CD4-positive, alpha-beta T cell treated with Interleukin-12 subunit alpha and Interleukin-12 subunit beta, for 1 hour (primary cell): ENCODE measurements at places on chromosomes 2 and 18.

DNA sequence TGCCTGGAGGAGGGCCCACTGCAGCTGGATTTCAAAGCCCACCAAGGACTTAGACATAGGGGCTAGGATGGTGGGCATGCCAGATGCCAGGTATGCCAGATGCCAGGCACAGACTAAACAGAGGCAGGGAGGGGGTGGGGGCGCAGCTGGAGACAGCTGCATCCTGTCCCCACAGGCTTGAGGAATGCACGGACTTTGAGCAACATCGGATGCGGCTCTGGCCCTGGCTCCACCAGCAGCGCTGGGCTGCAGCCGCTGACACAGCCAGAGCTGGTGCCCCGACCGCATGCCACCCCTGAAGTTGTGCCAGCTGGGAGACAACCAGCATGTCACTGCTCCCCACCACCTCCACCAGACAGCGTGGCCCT lies 39.5 kb downstream of the AQP12A start:
- DNase-seq, result no peak

DNA sequence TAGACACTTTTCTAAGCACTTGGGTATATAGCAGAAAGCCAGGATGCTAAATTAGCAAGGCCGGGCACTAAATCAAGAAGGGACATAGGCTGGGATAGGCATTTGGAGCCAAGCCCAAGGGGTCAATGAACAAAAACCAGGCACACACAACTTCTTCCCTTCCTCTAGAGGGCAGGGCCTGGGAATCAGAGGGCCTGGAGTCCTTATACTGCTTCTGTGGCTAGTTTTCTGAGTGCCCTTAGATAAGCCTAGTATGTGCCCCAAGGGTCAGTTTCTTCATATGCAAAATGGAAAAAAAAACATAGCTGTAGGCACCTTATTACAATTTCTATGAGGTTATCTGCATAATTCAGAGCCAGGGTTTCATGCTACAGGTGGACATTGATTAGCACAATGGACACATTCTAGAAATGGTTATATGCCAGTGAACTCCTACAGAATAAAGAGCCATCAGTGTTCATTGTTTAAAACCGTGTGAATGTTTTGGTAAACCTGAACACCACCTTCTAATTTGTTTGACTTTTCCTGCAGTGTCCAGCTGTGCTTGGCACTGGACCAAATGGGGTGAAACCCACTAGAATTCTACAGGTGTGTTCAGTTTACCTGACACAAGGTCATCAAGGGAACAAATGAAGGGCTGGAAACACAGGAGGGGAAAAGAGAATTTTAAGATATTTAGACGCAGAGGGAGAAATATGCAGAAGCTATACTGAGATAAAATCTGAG lies 49.6 kb downstream of the PAX8 start:
- DNase-seq, result no peak

DNA sequence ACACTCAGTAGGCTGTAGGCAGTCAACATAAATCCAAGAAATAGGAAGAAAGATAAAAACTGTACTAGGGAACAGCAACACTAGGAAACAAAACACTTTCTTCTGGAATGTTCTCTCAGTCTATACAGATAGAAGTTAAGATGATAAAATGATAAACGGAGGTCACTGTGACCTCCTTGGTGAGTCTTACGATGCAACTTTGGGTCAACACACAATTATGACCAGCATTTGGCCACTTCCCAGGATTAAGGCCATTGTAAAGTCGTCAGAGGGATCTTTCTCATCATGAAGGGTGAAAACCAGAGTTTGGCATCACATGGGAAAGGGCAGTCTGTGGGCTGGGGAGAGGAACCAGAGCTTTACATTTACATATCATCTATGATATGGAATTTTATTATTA lies 33.4 kb downstream of the LAMA3 start:
- no peak for DNase-seq

GRCh38 chr2:68974946-68975665 lies 670 bp downstream of the GKN1 start:
- DNase-seq, result no peak

GRCh38 chr2:40095000-40095399 lies 315.9 kb upstream of the THUMPD2 start:
- no peak for DNase-seq

DNA sequence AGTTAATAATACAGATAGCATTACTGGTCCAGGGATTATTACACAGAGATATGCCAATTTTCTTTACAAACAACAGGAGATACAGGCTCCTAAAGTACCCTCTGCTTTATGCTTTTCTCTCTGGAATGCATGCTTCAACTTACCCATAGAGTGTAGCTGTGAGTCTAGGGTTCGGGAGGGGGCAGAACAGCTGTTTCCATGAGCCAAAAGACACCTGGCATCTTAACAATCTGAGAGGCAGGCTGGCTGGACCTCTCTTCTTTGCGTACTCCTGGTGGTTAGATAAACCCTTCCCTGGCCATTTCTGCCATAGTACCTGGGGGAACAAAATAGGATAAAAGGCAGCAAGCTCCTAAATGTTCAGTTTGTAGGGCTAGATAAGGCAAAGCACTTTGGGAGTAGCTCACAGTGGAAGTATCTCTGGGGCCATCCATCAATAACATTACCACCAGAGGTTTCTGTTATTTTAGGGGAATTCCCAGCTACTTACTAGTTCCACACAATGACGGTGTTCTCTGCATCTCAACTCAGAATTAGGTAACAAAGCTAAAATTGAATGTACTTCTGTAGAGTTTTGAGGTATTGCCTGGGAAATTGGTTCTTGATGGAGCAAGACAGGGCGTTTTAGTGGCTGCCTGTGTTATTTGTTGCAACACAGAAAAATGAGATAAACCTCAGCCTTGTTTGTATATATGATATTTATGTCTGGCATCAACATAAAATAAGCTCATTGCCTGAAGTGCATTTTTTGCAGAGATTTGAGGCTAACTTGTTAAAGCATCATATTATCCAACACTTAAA lies 6.2 kb upstream of the CCDC85A start:
- DNase-seq, result no peak

GRCh38 chr18:46891742-46892214 lies 25.5 kb downstream of the PIAS2 start:
- no peak for DNase-seq

GRCh38 chr2:39871291-39871761 lies 92.3 kb upstream of the THUMPD2 start:
- DNase-seq, result no peak

DNA sequence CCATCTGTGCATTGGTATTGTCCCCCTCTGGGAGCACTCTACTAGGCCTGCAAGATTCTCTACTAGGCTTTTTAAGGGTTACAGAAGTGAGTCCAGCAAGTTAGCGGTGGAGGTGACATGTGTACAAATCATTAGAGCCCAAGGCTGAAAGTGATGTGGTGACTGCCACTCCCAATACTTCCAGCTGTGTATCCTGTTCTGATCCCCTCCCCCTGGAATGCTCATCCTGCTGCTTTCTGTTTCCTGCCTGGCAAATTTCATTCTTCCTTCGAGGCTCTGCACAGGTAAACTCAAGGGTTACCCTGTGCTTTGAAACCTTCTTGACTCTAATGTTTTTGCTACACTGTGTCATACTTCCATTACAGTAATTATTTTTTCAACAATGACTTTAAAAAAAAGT lies 258.5 kb upstream of the REV1 start:
- no peak for DNase-seq

DNA sequence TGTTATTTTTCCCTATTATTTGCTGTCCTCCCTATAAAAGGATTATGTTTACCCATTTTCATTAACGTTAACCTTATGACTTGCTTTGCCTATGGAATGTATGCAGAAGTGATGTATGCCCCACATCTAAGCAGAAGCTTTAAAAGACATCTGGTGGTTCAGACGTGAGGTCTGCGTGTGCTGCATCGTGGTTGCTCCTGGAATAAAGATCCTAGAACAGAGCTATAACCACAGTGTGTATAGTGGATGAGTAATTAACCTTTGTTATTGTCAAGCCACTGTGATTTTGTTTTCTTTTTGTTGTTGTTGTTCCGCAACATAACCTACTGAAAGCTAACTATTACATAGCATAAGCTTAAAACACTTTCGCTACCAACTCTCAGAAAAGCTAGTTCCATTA lies 20.9 kb upstream of the CFAP36 start:
- DNase-seq, result no peak

DNA sequence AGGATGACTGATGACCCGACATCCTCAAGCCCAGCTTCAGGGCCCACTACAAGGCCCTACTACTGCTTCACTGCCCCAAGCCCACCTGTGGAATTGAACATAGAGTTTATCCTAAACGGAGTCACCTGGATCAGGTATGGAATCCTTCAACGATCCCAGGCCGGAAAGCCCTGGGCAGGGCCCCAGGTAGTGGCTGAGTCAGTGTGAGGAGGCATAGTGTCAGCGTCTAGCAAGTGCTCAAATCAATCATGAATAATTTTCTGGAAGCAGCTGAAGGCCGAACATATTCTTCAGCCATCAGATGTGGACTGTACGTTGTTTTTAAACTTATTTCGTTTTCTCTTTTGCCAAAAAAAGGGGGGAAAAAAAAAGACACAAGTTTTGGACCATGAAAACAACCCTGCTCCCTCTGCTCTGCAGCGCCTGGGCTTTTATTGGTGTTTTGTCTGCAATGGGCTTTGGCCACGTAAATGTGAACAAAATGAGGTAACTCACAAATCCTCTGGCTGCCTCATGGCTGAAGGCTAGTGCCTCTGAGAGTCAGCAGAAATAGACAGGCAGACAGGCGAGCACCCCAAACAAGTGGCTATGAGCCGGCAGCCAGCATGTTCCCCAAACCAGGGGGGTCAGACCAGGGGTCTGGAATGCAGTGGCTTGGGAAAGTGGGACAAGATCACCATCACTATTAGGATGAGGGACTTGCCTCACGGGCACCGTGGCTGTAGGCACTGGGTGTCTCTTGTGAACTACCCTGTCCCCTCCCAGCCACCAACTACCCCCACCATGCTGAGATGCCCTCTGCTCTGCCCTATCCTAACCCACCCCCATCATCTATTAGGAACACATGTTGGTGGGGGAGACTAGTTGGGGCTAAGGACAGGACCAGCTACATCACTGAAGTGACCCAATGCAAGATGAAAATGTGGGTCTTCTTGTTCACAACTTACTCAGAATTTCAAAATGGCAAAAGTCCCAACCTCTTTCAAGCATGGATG lies 51.4 kb downstream of the TTC32 start:
- DNase-seq, result no peak

GRCh38 chr18:50091509-50092244 lies 103.3 kb downstream of the MYO5B start:
- no peak for DNase-seq

DNA sequence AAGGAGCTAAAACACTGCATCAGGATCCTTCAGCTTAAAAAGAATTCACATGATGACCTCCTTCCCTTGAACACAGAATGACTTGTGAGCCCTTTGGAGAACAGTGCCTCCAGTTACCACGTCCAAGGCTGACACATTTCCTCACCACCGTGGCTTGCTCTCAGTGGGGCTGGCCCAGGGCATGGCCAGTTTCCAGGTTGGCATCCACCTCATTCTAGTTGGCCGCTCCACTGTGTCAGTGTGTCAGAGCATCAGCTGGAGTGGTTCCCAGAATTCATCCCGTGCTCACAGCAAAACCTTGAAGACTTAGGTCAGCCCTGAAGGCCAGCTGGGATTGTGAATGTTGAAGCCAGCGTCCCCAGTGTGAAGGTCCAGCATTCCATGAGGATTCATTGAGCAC lies 158.5 kb downstream of the INSIG2 start:
- no peak for DNase-seq

- DNase-seq, result no peak
Measured at GRCh38 chr2:37790019-37790418, 118.6 kb upstream of the CDC42EP3 start.

DNA sequence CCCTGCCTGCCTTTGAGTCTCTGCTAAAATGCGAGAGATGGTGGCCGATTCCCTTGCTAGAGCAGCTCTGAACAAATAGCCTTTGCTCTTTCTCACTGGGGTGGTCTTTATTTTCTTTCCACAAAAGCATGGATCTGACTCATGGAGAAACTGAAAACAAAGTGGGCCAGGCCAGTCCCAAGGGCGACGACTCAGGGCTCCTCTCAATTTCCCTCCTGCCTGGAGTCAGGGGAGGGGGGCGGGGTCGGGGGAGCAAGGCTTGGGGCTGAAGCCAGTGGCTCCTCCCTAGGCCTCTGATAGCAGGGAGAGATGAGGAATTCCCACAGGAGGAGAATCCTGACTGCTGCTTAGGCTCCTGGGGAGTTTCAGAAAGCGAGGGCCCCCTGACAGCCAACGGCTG lies 17.1 kb upstream of the IL1R2 start:
- no peak for DNase-seq

GRCh38 chr2:219253753-219254589 lies at the start of gene TUBA4A:
Gene TUBA4A, minus strand, starts transcription at chr2:219253918. Its CDS starts 60 bp downstream, at chr2:219253858.
- peak; percentile 93 for DNase-seq

GRCh38 chr2:39217192-39217550 lies 26.6 kb downstream of the CDKL4 start:
- no peak for DNase-seq

GRCh38 chr2:221482666-221483455 lies 89.2 kb downstream of the EPHA4 start:
- no peak for DNase-seq

GRCh38 chr18:8625461-8626092 lies 16.3 kb downstream of the RAB12 start:
- no peak for DNase-seq

DNA sequence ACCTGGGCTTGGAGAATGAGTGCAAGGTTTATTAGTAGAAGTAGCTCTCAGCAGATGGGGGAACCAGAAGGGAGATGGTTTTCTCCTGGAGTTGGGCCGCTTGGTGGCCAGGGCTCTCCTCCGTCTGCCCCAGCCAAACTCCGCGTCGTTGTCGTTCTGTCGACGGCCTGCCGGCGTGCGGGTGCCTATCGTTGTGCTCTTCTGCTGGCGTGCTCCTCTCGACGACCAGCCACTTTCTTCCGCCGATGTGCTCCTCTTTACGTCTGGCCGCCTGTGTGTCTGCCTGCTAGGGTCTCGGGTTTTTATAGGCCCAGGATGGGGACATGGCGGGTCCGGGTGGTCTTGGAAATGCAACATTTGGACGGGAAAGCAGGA lies 119.1 kb downstream of the BMPR2 start:
- DNase-seq, result no peak

GRCh38 chr2:70939839-70940580 lies 4.3 kb downstream of the ATP6V1B1 start:
- no peak for DNase-seq

DNA sequence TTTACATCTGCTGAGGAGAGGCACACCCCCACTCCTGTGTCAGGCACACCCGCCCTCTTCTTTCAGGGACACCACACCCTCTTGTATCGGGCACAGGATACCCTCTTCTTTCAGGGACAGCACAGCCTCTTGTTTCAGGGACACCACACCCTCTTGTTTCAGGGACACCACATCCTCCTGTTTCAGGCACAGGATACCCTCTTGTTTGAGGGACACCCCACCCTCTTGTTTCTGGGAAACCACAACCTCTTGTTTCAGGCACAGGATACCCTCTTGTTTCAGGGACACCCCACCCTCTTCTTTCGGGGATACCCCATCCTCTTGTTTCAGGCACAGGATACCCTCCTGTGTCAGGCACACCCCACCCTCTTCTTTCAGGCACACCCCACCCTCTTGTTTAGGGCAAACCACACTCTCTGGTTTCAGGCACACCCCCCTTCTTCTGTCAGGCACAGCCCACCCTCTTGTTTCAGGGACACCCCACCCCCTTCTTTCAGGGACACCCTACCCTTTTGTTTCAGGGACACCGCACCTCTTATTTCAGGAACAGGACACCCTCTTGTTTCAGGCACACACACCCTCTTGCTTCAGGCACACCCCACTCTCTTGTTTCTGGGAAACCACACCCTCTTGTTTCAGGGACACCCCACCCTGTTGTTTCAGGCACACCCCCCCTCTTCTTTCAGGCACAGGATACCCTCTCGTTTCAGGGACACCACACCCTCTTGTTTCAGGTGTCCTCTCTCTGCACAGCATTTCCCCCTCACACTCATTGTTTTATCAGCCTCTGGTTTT lies 96.2 kb downstream of the TPO start:
- DNase-seq, result peak; percentile 29

- no peak for DNase-seq
Measured at GRCh38 chr2:19736191-19736831, 165.5 kb downstream of the TTC32 start.
